Purkinje cell (primary cell): ENCODE measurements at places on chromosomes 2 and 18. TPM values are rescaled to one million over a fixed set of nuclear protein-coding genes. Genes with fewer than 3 reads are reported as not detected.

Gene SLC14A1
- polyA plus RNA-seq: 0.87 TPM in 1 of 2 replicates, not detected in the other

Gene PID1
- polyA plus RNA-seq: 2.9 and 10.3 TPM in 2 replicates

Gene RMND5A
- 12.8 and 15.4 TPM in 2 replicates for polyA plus RNA-seq

Gene RAB27B
- polyA plus RNA-seq: 6.7 and 9.1 TPM in 2 replicates

Gene CYBRD1
- polyA plus RNA-seq: 5.1 and 7.9 TPM in 2 replicates

Gene VSNL1
- polyA plus RNA-seq: 44.8 and 442 TPM in 2 replicates

Gene ADD2
- polyA plus RNA-seq: 0.46 and 5.4 TPM in 2 replicates

Gene DCC
- 1.4 and 2.2 TPM in 2 replicates for polyA plus RNA-seq

Gene CCDC74A
- 0.74 and 0.91 TPM in 2 replicates for polyA plus RNA-seq

Gene BOLL
- polyA plus RNA-seq: 0.46 and 1.8 TPM in 2 replicates

Gene TYMS
- polyA plus RNA-seq: 1.1 and 1.4 TPM in 2 replicates

Gene MLPH
- not detected in 2 replicates for polyA plus RNA-seq

Gene TRIB2
- 48.5 and 65.4 TPM in 2 replicates for polyA plus RNA-seq

Gene CTAGE1
- not detected in 2 replicates for polyA plus RNA-seq

Gene CDH20
- 1.2 and 1.6 TPM in 2 replicates for polyA plus RNA-seq

Gene PLA2R1
- polyA plus RNA-seq: 4.9 and 7.7 TPM in 2 replicates

Gene RGPD3
- 0.49 TPM in 1 of 2 replicates, not detected in the other for polyA plus RNA-seq

Gene LGALSL
- polyA plus RNA-seq: 27.3 and 28.9 TPM in 2 replicates

Gene CASP10
- polyA plus RNA-seq: 0.20 TPM in 1 of 2 replicates, not detected in the other

Gene CCL20
- polyA plus RNA-seq: not detected in 2 replicates

Gene RALBP1
- polyA plus RNA-seq: 12.8 and 22.5 TPM in 2 replicates

Gene FBLN7
- 6.8 and 8.9 TPM in 2 replicates for polyA plus RNA-seq

Gene RAPH1
- polyA plus RNA-seq: 5.1 and 8.4 TPM in 2 replicates

Gene MROH2A
- not detected in 2 replicates for polyA plus RNA-seq

Gene SMYD1
- polyA plus RNA-seq: 0.16 TPM in 1 of 2 replicates, not detected in the other

Gene ADNP2
- polyA plus RNA-seq: 8.9 and 9.1 TPM in 2 replicates

Gene IL36B
- not detected in 2 replicates for polyA plus RNA-seq

Gene MBD5
- 16.5 and 23.0 TPM in 2 replicates for polyA plus RNA-seq

Gene HS1BP3
- 0.27 TPM in 1 of 2 replicates, not detected in the other for polyA plus RNA-seq

Gene MFSD2B
- polyA plus RNA-seq: not detected in 2 replicates

Gene AFF3
- 4.6 and 6.4 TPM in 2 replicates for polyA plus RNA-seq

Gene MAPK4
- polyA plus RNA-seq: 4.3 and 5.9 TPM in 2 replicates

Gene DSC3
- not detected in 2 replicates for polyA plus RNA-seq

Gene LBX2
- polyA plus RNA-seq: not detected in 2 replicates

Gene SERPINB2
- not detected in 2 replicates for polyA plus RNA-seq

Gene GPR155
- 24.9 and 25.8 TPM in 2 replicates for polyA plus RNA-seq

Gene AQP12A
- not detected in 2 replicates for polyA plus RNA-seq

Gene TMEM200C
- polyA plus RNA-seq: 0.76 and 1.1 TPM in 2 replicates

Gene HAAO
- polyA plus RNA-seq: not detected in 2 replicates

Gene CIDEA
- polyA plus RNA-seq: 4.5 TPM in 1 of 2 replicates, not detected in the other

Gene GKN2
- polyA plus RNA-seq: not detected in 2 replicates

Gene CNRIP1
- 58.7 and 86.7 TPM in 2 replicates for polyA plus RNA-seq

Gene CPO
- 0.20 TPM in 1 of 2 replicates, not detected in the other for polyA plus RNA-seq

Gene AQP12B
- not detected in 2 replicates for polyA plus RNA-seq

Gene TEKT4
- not detected in 2 replicates for polyA plus RNA-seq

Gene POTEI
- 0.67 TPM in 1 of 2 replicates, not detected in the other for polyA plus RNA-seq

Gene ATP6V1C2
- polyA plus RNA-seq: 0.24 and 1.0 TPM in 2 replicates

Gene HOXD9
- polyA plus RNA-seq: not detected in 2 replicates
